ENCODE measurements at places on chromosomes 16 and 17.

- no peak for DNase-seq
These were observed 62.5 kb downstream of the FTO start for GRCh38 chr16:53766304-53767016.

DNA sequence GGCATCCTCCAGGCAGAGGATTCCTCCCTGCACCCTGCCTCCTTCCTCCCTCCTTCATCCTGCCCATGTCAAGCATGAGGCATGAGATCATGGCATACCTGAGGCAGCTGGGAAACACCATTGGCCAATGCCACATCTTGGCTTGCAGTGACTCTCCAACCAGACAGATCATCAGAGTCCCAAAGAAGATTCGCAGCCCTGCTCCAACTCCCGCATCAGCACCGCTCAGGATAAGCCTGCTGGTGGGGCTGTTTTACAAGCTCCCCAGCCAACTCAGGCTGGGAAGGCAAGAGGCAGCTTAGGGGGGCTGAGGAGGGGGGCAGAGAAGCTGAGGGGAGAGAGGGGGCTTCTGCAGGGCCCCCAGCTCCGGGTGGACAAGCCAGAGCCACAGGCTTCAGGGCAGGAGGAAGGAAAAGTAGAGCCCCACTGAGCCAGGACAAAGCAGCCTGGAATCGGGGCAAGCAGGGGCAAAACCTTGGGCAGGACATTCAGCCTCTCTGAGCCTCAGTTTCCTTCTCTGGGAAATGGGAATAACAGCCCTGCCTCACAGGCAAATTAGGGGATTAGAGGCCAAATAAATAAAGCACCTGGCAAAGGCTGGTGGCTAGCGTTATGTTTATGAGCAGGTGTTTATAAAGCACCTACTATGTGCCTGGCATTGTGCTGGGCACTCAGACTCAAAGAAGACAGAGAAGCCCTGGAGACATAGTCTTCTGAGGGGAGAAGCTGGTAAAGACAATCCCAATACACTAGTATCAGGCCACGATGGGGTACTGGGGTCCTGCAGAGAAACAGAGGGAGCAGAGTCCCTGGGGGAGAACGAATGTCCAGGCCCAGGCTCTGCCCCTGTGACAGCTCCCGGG lies 88.1 kb downstream of the GOSR1 start:
- DNase-seq = no peak

DNA sequence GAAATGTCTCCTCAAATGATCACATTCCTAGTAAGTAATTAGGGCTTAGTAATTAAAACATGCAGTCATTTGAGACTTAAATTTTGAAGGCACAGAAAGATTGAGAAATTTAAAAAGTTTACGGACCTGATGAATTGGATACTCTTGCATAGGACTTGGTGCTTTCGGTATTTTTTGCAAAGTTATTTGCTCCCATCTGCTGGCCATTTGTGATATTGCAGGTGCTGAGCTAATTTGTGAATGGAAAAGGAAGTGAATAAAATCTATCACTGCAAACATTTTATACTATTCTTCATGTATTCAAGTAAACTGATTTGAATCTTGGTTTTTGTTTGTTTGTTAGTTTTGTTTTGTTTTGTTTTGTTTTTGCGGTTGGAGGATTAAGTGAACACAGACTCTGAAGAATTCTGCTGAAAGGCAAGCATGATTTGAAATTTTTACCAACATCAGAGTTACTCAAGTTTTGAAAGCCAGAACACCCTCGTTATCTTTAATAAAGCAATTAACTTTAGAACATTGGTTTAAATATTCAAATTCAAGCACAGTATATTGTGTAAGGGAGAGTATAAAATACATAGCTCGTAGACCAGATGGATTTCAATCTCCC lies 689.5 kb upstream of the RBFOX1 start:
- DNase-seq = peak; percentile 34

DNA sequence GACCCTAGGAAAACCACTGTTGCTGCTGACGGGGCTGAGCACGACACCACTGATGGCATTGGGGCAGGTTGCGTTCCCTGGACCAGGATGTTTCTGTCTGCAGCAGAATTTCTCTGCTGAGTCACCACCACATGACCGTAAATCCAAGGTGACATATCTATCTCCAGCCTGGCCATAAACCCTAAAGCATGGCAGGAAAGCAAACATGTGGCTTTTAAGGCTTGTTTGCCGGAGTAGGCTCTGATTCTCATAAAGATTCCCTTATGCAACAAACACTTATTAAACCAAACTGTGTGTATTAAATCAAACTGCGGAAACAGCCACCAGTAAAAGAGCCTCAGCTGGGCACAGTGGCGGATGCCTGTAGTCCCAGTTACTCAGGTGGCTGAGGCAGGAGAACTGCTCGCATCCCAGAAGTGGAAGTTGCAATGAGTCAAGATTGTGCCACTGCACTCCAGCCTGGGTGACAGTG lies 17.3 kb downstream of the MPHOSPH6 start:
- DNase-seq = no peak

DNA sequence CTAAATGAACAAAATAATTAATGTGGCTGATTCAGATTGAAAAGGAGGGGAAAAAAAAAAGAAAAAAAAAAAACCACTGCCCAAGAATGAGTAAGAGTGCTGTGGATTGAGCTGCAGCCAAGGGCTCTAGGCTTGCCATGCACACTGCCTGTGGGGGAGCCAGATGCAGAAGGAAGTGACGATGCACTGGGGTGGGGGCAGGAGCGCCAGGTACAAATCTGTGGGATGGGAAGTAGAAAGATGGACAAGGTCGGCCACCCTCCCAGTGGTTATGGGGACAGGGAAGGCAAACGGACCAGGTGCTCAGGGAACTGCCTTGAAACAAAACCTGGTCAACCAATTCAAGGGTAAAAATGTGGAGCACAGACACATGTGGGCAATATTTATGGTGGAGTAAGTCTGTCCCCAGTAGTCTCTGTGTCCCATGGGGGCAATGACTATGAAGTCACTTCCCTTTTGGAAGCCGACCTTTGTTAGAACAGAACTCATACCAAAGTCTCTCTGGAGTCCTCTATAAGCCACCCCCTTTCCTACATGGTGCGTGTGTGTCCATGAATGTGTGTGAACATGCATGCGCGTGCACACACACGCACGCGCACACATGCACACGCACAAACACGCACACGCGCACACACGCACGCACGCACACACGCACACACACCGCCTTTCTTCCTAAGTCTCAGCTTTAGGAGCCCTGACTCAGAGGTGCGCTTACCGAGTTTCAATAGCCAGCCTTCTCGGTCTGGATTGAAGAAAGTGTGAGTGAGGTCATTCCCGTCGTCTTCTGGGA lies 84.3 kb downstream of the CYTH1 start:
- DNase-seq = no peak

DNA sequence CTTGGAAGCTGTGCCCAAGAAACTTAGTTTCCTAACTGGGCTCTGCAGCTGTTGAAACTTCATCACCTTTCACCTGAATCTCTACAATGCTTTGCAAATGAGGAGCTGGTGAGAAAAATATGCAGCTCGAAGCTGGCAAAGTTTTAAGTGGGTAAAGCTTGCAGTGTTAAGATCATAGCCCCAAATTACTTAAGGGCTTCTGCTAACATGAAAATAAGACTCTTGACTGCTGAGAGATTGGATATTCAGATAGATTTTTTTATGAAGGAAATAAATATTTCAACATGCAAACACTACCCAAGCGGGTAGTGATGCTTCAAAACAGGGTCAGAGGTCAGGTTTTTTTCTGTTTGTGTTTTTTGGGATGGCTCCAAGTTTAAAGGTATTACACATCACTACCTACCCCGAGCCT lies 278.7 kb downstream of the FTO start:
- DNase-seq = no peak

GRCh38 chr16:18841833-18842525 lies 40.6 kb upstream of the ARL6IP1 start:
- DNase-seq = no peak

- DNase-seq = no peak
These were observed 97.5 kb downstream of the OR1D5 start for GRCh38 chr17:2965621-2966595.

- no peak for DNase-seq
These were observed 34.8 kb downstream of the TIMM22 start for GRCh38 chr17:1031711-1032110.

DNA sequence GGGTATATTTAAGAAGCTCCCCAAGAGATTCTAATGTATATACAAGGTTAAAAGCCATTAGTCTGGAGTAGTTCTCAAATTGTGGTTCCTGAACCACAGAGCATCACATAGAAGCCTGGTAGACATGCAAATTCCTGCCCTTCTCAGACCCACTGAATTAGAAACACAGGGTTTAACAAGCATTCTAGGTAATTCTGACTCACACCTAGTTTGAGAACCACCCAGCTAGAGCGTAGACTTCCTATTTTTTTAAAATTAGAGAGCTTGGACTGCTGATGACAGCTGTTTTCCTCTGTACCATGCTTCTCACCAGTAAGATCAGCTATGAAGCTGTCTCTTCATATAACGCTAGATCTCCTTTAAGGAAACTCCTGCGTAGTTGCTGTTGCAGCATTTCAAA lies 50.6 kb downstream of the HS3ST3B1 start:
- DNase-seq = no peak

GRCh38 chr17:42163113-42163512 lies 8.3 kb upstream of the RAB5C start:
- DNase-seq = peak; percentile 78

DNA sequence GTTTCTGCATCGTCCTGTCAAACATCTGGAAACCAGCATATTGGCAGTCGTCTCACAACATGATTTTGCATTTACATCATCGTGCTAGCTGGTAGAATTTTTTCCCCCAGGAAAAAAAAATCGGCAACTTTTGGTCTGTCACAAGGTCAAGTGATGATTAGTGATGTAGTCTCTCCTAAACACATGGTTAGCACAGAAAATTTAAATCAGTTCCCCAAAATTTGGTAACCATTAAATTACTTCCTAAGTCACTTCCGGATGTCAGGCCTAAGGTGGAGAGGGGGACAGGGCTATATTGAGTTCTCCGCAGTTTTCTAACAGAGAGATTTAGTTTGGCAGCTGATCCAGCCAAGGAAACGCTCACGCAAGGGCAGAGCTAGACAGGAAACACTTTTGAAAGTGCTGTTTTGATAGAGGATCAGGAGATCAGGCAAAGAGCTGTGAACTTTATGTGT lies 271.0 kb upstream of the TBX2 start:
- no peak for DNase-seq

- DNase-seq = no peak
These were observed 6.1 kb upstream of the CDR2 start for GRCh38 chr16:22380529-22380928.

DNA sequence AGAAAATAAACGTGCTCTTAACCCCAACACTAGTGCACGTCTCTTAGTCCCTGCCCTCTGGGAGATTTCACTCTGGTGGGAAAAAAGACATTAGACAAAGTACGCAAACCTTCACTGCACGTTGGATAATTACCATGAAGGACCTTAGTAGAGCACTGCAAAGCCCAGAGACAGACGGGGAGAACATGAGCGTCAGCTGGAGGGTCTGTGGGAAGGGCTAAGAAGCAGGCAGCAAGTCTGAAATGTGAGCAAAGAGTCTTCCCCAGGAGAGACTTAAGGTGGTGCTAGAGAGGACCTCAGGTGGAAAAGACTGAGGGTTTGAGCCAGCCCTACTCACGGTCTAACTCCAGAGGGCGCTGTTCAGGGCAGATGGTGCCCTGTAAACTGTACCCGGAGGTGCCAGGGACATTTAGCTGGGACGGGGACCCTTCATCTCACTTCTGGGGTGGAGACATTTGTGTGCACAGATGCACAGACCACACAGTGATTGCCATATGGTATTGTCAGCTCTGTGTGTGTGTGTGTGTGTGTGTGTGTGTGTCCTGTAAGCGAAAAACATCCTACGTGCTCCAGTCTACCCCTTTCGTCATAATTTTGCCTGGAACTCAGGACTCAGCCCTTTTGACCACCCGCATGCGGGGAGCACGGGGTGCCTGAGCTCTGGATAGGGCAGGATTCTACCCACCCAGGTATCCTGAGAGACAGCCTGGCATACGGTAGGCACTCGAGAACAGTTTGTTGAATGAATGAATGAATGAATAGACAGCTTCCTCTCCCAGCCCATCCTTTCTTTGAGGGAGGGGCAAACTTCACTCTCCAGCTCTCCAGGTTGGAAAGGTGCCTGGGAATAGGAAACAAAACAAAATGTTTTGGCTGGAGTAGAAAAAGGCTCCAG lies 10.1 kb upstream of the STAC2 start:
- DNase-seq = peak; percentile 68

- peak; percentile 53 for DNase-seq
These were observed 14.2 kb downstream of the LYRM9 start for GRCh38 chr17:27878776-27879562.

DNA sequence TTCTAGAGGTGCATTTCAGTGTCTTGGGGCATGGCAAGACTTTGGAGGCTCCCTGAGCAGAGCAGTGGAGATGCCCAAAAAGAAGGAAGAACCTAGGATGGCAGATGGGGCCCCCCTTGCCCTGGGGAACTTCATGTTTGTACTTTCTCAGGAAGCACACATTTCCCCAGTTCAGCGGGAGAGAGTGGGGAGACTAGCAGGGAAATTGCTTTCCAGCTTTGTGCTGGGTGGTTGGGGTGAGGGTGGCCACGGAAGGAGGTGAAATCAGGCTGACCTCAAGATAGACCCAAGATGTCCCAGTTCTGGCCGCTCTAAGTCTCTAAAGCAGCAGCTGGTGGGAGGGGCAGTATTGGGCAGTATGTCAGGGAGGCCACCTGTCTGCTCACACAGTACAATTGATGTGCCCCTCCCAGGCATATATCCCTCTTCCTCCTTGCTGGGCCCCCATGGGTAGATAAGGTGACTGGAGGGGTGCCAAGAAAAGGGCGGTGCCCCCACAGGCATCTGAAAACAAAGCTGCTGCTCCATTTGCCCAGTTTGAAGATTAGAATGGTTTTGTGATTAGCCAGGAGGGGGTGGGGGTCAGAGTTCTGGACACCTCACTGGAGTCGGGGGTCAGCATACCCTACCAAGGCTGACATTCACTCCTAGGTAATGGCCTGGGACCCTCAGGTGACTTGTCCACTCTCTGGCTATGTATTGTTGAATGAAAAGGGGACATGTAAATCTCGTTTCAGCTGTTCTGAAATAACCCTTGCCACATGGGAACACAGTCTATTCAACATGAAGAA lies 17.1 kb upstream of the NAGLU start:
- no peak for DNase-seq

DNA sequence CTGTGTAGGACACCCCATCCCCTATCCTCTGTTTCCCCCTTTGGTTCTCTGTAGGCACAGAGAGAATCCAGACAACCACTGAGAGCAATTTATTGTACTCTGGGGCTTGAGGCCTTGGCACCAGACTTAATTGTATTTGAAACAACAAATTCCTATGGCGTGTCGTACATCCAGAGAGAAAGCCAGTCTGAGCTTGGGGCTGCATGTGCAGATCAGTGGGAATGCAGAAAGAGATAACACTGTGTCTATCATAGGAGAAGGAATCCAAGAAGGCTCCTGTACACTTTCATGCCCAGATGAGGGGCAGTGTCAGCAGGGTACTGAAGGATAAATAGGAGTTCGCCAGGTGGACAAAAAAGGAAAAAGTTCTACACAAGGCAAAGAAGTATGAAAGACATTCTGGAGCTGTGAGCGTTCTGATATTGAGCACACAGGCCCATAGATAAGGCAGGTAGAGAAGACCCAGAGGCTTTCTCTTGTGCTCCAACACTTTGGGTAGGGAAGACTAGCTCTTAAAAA lies 22.0 kb upstream of the IL4R start:
- DNase-seq = no peak

- DNase-seq = no peak
These were observed 1.3 kb downstream of the MKS1 start for GRCh38 chr17:58217766-58218165.

GRCh38 chr17:8894202-8894671 lies 26.8 kb upstream of the PIK3R6 start:
- DNase-seq = no peak

- no peak for DNase-seq
These were observed 43.7 kb upstream of the TNRC6A start for GRCh38 chr16:24685539-24686432.

- DNase-seq = no peak
These were observed 216 bp downstream of the VPS9D1 start for GRCh38 chr16:89720551-89720812.

Data from activated T-cell treated with anti-CD3 and anti-CD28 coated beads, Interleukin-2, amount 50 U/mL, for 72 hours (primary cell).